HFFc6 (cell line): ENCODE measurements at places on chromosomes 13 and 19.

- DNase-seq, result no peak
Measured at GRCh38 chr19:13417054-13417453, 89.2 kb downstream of the CACNA1A start.

GRCh38 chr19:55368701-55369563 lies 1.3 kb downstream of the IL11 start:
- DNase-seq, result peak; percentile 20

DNA sequence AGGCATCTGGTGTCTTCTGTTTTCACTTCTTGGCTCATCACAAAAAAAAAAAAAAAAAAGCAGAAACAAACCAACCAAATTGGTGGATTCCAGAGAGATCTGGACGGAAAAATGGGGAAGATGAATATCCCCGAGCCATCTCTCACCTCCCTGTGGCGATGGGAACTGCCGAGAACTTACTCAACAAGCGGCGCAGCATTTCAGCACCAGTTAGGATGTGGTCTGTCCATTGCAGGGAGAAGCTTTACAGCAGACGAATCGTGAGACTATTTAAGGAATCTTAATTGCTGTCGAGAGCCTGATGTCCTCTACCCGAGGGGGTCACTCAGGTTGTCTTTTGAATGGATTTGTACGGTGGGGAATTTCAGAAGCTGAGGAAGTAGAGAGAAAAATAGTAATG lies 17.3 kb upstream of the KDM4B start:
- DNase-seq, result no peak

DNA sequence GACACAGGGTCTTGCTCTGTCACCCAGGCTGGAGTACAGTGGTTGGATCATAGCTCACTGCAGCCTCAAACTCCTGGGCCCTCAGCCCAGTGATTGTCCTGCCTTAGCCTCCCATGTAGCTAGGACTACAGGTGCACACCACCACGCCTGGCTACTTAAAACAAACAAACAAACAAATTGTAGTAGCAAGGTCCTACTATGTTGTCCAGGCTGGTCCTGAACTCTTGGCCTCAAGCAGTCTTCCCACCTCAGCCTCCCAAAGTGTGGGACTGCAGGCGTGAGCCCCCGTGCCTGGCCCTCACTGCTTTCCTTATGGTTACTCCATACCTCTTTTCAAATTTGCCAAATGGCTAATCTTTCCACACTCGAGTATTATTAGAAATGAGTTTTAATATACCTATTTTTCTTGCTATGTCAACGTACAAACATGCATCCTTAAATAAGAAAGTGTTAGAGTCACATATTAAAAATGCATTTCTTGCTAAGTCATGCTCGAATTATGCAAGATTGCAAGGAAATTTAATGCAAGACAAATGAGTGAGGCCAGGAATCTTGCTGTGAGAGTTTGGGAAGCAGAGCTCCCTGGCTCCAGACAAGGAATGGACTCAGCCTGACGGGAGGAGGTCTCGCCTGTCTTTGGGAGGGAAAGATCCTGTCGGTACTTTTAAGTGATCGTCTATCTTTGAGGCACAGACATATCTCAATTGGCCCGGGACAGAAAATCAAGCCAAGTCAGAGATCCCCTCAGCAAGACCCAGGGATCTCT lies 39.4 kb downstream of the RFX2 start:
- peak; percentile 81 for DNase-seq

DNA sequence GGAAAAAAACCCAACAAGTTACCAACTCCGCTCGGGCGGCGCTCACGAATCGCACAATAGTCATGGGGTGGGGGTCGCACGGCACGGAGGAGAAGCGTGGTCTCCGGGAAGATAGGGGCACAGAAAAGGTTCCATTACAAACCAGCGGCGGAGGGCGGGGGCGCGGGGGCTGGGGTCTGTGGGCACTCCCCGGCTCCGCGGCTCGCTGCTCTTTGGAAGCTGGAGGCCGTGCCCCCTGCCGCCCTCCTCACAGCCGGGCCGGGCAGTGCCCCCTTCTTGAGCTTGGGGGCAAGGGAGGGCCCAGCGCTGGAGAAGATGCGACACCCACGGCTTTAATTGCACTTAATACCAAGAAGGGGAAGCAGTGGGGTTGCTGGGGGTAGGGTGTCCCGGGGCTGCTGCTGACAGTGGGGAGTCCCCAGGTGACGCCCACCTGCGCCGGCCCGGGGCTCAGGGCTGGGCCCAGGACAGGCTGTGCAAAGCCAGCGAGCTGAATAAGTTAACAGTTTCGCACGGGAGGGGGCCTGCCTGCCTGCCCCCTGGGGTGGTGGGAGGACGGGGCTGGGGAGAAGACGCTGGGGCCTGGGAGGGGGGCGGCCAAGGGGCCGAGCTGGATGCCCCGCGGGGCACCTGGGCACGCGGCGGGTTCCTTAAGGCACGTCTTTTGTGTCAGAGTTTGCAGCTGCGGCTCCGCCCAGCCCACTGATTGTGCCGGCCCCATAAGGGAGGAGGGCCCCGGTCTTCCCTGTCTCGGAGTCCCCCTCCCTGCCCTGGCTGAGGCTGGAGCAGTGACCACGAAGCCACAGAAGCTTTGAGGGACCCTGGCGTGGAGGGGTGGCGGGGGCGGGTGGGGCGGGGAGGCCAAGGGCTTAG lies 9.8 kb downstream of the DCAF15 start:
- DNase-seq, result no peak

DNA sequence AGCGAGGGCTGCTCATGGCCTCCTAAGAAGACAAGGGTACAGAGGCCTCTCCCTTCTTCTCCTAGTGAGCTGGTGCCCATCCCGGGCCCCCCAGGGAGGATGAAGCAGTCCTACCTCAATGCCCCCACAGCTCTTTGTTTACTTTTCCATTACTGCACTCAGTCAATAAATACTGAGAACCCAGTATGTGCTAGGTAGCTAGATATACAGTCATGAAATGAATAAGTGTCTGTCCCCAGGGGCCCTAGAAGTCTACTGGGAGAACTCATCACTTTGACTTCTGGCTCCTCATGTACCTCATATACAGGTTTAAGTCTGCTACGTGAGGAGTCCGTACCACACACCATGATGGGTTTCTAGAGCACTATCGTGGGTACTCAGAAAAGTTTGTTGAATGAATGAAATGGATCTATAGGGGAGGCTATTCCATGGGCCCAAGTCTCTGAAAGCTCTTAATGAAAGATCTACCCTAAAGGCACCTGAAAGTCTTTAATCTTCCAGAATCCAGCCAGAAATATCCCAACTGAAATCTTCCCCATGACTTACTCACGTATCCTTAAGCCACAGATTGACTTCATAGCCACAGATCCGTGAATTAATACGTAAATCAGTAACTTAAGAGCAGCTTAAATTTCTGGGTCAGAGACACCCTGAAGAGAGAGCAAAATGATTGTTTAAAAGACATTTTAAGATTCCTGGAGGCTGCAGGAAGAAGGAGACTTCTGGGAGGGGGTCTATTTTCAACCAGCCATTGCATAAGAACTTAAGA lies 51.6 kb upstream of the POMP start:
- DNase-seq, result no peak

- no peak for DNase-seq
Measured at GRCh38 chr13:58165617-58166016, 534.1 kb downstream of the PCDH17 start.

DNA sequence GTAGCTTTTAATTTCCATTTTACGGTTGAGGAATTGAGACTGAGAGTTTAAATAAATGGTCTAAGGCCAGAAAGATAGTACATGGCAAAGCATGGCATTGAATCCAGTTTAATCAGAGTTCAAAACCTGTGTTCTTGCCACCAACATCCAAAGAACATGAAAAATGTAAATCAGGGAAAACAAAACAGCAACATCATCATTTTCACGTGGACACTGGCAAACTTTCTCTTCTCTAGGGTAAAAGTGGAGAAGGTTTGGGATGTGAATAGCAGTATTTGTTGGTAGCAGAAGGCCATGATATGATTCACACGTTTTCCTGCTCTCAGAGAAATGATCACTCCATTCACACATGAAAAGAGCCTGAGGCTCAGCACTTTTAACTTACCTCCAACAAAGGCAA lies 357.7 kb downstream of the UQCRFS1 start:
- DNase-seq, result no peak

DNA sequence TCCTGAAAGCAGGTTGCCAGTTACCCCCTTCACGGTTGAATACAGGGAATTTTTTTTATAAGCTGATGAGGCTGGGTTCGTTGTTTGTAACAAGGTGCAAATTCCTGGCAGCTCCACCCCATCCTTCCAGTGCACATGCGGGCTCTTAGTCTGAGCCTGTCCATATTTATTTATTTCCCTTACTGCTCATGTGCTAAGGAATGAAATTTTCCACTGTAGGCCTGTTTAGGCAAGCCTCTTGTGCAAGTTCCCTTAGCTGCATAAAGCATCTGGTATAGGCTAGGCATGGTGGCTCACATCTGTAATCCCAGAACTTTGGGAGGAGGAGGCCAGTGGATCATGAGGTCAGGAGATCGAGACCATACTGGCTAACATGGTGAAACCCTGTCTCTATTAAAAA lies 560.9 kb upstream of the PCDH9 start:
- no peak for DNase-seq

GRCh38 chr19:44618640-44619357 lies 5.4 kb downstream of the IGSF23 start:
- DNase-seq, result no peak

DNA sequence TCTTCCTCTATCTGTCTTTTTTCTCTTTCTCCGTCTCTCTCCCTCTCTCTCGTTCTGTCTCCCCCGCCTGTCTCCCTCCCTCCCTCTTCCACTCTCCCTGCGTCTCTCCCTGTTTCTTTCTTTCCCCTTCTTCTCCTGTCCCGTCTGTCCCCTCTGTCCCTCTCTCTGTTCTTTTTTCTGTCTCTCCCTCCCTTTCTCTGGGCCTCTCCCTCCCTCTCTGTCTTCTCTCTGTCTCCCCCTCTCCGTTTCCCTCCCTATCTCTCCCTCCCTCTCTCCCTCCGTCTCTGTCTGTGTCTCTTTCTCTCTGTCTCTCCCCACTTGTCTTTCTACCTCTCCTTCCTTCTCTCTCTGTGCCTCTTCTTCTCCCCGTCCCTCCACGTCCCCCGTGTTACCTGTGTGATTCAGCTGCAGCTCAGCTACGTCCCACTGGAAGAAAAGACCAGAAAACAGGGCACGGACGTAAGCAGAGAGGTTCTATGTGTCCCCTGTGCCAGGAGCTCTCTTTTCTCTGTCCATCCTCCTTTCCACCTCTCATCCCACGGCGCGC lies 1.2 kb downstream of the CD70 start:
- no peak for DNase-seq

GRCh38 chr19:48190288-48190884 lies 19.9 kb downstream of the ZSWIM9 start:
- DNase-seq, result no peak

DNA sequence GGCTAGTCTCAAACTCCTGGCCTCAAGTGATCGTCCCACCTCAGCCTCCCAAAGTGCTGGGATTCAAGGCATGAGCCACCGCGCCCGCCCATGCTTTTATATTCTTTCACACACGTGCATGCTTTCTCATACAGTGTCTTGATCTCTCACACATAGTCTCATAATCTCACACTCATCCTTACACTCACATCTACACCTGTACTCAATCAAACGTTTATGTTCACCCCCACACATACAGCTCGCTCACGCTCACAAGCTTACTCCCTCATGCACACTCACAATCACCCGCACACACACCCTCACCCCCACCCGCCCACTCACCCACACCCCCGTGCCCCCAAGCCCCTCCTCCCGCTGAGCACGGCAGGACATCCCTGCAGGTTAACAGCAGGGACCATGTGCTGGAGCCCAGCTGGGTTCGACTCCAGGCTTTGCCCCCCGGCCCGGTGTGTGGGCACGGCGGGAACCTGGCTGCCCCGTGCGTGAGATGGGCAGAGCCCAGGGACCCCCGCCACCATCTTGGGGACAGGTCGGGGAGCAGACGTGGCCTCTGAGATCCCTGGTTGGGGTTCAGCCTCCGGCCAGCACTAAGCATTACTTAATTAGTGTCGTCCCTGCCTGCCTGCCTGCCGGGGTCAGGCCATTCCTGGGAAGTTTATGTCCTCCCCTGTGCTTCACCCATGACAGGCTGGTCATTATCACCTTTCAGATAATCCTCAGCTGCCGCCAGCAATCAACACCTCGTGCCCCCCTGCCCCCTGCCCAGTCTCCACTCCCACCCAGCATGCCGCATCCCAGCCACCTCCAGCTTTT lies 11.4 kb downstream of the SBK2 start:
- no peak for DNase-seq

DNA sequence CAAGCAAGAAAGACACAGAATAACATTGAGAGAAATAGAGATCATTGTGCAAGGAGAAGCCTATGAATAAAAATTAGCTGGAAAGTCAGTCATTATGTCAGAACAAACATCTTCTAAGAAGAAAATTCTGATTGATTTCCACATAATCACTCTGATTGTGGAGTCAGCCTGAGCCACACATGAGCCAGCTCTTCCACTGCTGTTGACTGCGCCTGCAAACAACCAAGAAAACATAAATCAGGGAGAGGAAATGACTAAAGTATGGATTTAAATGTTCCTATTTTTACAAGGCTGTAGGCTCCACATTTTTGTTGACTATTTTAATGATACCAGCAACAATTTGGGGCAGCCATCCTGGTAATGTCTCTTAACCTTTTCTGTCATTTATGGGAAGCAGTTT lies 962.3 kb downstream of the EFNB2 start:
- no peak for DNase-seq

DNA sequence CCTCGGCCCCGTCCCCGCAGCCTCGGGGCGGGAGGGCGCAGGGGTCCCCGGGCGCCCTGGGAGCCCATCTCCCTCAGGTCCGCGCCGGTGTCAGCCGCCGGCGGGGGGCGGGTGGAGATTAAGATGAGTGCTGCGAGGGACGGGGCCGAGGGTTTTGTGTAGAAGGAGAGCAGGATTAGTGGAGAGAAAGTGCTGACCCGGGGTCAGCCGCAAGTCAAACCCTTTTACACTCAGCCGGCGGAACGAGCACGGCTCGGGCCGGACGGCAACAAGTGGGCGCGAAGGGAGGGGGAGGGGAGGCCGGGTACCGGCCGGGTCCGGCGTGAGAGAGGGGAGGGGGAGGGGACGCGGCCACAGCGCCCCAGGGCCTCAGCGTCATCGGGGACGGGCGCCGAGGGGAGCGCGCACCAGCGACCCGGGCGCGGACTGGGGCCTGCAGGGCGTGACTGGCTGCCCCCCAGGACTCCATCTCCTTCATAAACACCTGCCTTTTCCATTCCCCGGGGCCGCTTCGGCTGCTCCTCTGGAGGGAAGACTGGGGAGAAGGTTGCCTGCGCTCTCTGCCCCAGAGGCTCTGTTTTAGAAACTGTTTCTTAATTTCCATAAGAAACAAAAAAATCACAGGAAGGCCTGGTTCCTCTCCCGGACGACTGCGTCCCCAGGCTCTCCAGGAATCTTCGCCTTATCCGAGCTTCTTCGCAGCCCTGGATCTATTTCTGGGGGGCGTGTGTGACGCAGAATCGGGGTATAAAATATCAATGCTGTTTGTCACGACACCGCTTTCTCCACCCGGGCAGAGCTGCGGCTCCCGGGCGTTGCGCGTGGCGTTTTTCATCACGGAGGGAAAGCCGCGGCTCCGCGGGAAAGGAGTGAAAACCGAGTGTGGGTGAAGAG lies 6.5 kb downstream of the SOX1 start:
- DNase-seq, result no peak

GRCh38 chr13:110984381-110984780 lies 69.5 kb upstream of the ANKRD10 start:
- DNase-seq, result no peak

GRCh38 chr19:10760273-10760944 lies 42.5 kb downstream of the DNM2 start:
- DNase-seq, result peak; percentile 50

GRCh38 chr13:47463726-47464125 lies 537.3 kb downstream of the SUCLA2 start:
- peak; percentile 87 for DNase-seq
